Aorta (tissue), 5 donors: ENCODE measurements at places on chromosomes 16 and 17.

GRCh38 chr16:17724242-17724898 lies 253.6 kb upstream of the XYLT1 start:
- DNase-seq: no peak

GRCh38 chr17:77942112-77942988 lies 16.2 kb upstream of the TNRC6C start:
- no peak for DNase-seq

- DNase-seq: no peak
Observed at GRCh38 chr17:67576471-67577115, 141.1 kb upstream of the NOL11 start.

GRCh38 chr17:78128551-78129350 lies at the start of gene TMC6:
TSS of gene TMC6 (minus strand) at chr17:78128755. CDS start at chr17:78126832, 1,923 bp downstream.
- peak; percentile 48 for DNase-seq

DNA sequence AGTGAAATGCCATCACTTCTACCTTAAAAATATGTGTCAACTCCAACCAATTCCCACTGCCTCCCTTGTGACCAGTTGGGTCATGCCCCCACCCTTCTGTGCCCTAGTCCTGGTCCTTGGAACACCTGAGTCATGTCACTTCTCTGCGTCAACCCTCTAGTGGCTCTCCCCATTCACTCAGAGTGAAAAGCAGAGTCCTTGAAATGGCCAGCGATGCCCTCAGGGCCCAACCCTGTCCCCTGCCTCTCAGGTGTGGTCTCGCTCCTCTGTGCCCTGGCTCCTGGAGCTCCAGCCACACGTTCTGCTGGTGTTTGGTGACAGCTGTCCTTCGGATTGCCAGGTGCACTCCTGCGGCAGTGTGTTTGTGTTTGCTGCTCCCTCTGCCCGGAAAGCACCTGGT lies 89.2 kb downstream of the SPECC1 start:
- no peak for DNase-seq

GRCh38 chr16:85553436-85554113 lies 59.5 kb upstream of the GSE1 start:
- DNase-seq: peak; percentile 80

DNA sequence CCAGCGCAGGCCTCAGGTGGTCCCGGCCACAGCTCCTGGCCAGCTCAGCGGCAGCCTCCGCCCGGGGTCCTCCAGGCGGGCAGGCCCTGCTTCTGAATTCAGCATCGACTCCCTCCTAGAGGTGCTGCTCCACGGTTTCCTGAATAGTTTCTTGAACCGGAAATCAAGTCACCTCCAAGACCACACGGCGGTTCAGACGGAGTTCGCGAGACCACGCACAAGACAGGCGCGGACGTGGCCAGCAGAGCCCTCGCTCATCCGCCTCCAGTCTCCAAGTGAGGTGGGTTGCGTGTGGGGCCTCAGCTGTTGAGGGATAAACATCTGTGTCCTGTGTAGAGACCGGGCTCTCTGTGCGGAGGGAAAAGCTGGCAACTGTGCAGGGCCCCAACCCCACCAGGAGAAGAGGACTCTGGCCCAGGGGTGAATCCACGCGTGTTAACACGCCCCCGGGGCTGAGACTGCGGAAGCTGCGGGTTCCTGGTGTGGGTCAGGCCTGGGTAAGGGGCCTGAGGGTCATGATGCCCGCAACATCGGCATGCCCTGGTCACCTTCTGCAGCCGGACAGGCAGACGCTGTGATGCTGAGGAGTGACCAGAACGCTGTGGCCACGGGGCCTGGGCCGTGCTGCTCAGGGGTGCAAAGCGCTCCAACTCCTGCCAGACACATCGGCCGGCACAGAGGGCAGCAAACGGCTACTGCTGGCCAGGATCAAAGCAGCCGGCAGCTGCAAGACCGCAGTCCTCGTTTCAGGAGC lies 55.0 kb upstream of the METRNL start:
- DNase-seq: no peak

DNA sequence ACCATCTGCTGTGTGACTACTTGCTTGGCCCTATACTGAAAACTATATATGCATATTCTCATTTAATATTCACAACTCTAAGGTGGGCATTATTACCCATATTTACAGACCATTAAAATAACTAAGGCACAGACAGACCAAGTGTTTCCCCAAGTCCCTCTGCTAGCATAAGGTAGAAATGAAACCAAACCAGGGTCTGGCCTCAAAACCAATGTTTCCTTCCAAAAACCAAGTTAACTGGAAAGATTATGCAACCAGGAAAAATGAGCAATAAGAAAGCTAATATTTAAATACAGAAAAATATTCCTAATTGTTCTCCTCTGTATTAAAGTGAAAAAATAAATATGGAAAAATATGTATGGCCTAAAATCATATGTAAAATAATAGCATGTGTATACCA lies 50.1 kb downstream of the XPO6 start:
- DNase-seq: no peak

DNA sequence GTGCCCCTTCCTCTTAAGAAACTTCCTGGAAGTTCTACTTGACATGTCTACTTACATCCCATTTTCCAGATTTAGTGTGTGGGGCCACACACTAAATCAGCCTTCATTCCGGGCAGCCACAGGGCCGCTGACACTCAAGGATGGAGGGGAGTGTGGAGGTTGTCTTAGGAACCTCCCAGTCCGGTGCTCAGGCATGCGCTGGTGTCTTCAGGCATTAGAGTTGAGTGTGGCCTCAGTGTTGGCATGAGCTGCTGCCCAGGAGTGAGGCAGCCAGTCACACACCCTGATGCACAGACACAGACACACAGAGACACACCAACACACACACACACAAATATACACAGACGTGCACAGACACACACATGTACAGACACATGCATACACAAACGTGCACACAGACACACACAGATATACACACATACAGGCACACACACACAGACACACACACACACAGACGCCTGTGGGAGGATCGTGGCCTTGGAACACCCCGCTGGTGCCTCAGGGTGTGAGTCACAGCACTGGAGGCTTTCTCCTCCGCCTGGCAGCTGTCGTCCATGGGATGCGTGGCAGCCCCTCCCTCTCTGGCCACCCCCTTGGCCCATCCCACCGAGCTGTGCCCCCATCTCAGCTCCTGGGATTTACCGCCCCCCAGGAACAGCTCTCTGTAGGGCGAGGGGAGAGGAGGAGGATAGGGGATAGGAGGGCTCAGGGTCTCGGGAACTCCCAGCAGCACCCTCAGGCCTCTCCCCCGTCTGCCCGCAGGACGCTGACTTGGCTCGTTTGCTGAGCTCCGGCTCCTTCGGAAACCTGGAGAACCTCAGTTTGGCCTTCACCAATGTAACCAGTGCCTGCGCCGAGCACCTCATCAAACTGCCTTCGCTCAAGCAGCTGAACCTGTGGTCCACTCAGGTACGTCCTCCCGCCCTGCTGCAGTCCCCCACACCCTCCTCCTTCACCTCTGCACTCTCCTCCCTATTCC lies 75.6 kb upstream of the PLCG2 start:
- no peak for DNase-seq

- DNase-seq: no peak
Observed at GRCh38 chr17:72510351-72511016, 389.7 kb downstream of the SOX9 start.
